ENCODE measurements at places on chromosomes 1 and 21. TPM values are rescaled to one million over a fixed set of nuclear protein-coding genes. Genes with fewer than 3 reads are reported as not detected.

The BRINP3 gene
- not detected for total RNA-seq

The TARS2 gene
- 30.6 TPM for total RNA-seq

The ATXN7L2 gene
- 4.0 TPM for total RNA-seq

The SPRR3 gene
- total RNA-seq = 1.0 TPM

The FCN3 gene
- not detected for total RNA-seq

The NDC1 gene
- total RNA-seq = 29.6 TPM

The ZNF648 gene
- not detected for total RNA-seq

The C2CD4D gene
- total RNA-seq = 0.23 TPM

The DUSP23 gene
- total RNA-seq = 40.5 TPM

The PTPN7 gene
- total RNA-seq = not detected

The TDRD5 gene
- 0.52 TPM for total RNA-seq

The WNT3A gene
- total RNA-seq = 0.09 TPM

The KCNT2 gene
- total RNA-seq = not detected

GRCh38 chr1:228979774-228980173 lies 244.5 kb downstream of the RHOU start:
- H3K4me1 ChIP-seq = no peaks in the 10 kb centered on the region
- no peak overlapping the region for H3K4me3 ChIP-seq
- H3K27me3 ChIP-seq = no peaks in the 10 kb centered on the region
- H3K36me3 ChIP-seq = no peaks in the 10 kb centered on the region

- no peak overlapping the region for H3K27ac ChIP-seq
Measured at GRCh38 chr1:22266141-22266540, 123.2 kb upstream of the WNT4 start.

- H3K27me3 ChIP-seq = no peaks in the 10 kb centered on the region
- no peak overlapping the region for H3K27ac ChIP-seq
- DNase-seq = no peak
Measured at GRCh38 chr1:112737573-112737972, 22.4 kb upstream of the PPM1J start.

- no peak for DNase-seq
- H3K27me3 ChIP-seq = no peaks in the 10 kb centered on the region
- H3K4me1 ChIP-seq = no peaks in the 10 kb centered on the region
- H3K4me3 ChIP-seq = no peak overlapping the region
- H3K36me3 ChIP-seq = no peaks in the 10 kb centered on the region
Measured at GRCh38 chr1:186904361-186904760, 75.6 kb downstream of the PLA2G4A start.

GRCh38 chr1:179230251-179230650 lies 774 bp upstream of the ABL2 start:
- H3K4me3 ChIP-seq = peak overlapping the region; percentile 81
- no peaks in the 10 kb centered on the region for H3K27me3 ChIP-seq
- no peak for DNase-seq
- H3K36me3 ChIP-seq = no peaks in the 10 kb centered on the region

- H3K4me3 ChIP-seq = no peak overlapping the region
- no peaks in the 10 kb centered on the region for H3K27me3 ChIP-seq
- no peaks in the 10 kb centered on the region for H3K36me3 ChIP-seq
- no peaks in the 10 kb centered on the region for H3K4me1 ChIP-seq
Measured at GRCh38 chr21:36542312-36543101, 62.6 kb upstream of the CLDN14 start.

GRCh38 chr1:1426496-1427105 lies 5.5 kb upstream of the ANKRD65 start:
- no peaks in the 10 kb centered on the region for H3K36me3 ChIP-seq
- no peak overlapping the region for H3K4me3 ChIP-seq
- peak overlapping the region; percentile 55 for H3K27ac ChIP-seq
- H3K27me3 ChIP-seq = no peaks in the 10 kb centered on the region
- no peak for DNase-seq

- no peaks in the 10 kb centered on the region for H3K36me3 ChIP-seq
- no peak overlapping the region for H3K27ac ChIP-seq
- DNase-seq = no peak
- no peak overlapping the region for H3K4me3 ChIP-seq
- H3K4me1 ChIP-seq = peaks cover 3% of the 10 kb centered on the region
- H3K27me3 ChIP-seq = no peaks in the 10 kb centered on the region
Measured at GRCh38 chr1:186757851-186758250, 70.9 kb upstream of the PLA2G4A start.

GRCh38 chr1:167276969-167277368 lies 56.3 kb downstream of the POU2F1 start:
- H3K36me3 ChIP-seq = no peaks in the 10 kb centered on the region
- H3K27ac ChIP-seq = no peak overlapping the region
- no peaks in the 10 kb centered on the region for H3K4me1 ChIP-seq
- H3K4me3 ChIP-seq = no peak overlapping the region
- no peak for DNase-seq

DNA sequence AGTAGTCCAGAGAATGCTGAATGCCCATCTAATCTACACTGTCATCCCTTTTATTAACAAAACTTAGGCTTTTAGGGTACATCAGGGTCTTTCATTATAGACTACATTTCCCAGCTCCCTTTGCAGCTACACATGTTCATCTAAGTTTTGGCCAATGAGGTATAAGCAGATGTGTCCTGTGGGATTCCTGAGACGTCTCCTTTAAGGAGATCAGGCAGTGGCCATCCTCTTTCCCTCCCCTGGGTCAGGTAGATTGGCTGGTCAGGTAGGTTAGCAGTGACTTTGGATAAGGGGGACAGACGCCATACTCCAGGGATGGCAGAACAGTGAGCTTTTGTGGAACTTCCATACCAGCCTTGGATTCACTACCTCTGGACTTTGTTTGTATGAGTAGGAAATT lies 188.3 kb downstream of the FGGY start:
- H3K27ac ChIP-seq = no peak overlapping the region
- H3K27me3 ChIP-seq = no peaks in the 10 kb centered on the region
- no peak for DNase-seq
- no peaks in the 10 kb centered on the region for H3K36me3 ChIP-seq

- no peak overlapping the region for H3K4me3 ChIP-seq
- H3K27me3 ChIP-seq = no peaks in the 10 kb centered on the region
- H3K36me3 ChIP-seq = no peaks in the 10 kb centered on the region
Measured at GRCh38 chr1:178871551-178872320, 859 bp upstream of the ANGPTL1 start.

DNA sequence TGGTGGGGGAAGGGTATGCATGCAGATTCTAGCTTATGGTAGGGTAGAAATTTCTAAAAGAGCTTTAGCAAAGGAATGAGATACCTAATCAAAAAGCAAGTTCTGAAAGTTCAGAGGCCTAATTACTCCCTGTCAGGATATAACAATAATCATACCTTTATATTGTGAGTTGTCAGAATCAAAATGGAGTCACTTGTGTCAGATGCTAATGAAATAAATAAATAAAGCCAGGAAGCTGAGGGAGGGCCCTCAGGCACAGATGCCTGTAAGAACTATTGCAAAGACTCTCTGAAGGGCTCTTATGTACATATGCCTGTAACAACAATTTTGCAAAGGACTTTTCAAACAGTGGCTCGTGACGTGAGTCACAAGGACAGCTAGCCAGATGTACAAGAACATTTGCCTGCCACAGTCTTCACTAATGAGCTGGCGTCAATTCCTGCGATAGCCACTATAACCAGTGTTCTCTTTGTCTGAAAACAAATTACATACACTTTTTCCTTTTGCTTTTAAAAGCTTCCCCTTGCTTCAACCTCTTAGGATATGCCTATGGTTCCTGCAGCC lies 27.4 kb upstream of the DNASE2B start:
- H3K4me1 ChIP-seq = no peaks in the 10 kb centered on the region
- no peak overlapping the region for H3K27ac ChIP-seq
- no peak for DNase-seq

DNA sequence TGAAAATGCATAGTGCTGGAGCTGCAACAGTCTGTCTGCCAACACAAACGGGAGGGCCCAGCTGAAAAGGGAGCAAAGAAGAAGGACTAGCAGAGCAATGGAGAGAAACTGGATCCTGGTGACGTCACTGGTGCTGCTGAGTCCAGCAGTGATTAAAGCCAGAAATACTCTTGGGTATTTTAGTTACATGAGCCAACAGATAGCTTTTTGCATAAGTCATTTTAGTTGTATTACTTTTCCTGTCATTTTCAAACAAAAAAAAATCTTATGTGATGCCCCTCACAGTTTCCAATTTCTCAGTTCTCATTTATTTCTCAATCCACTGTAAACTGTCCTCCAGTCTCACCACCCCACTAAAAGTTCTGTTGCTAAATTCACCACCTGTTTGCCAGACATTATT lies 38.7 kb upstream of the NEK7 start:
- H3K27me3 ChIP-seq = no peaks in the 10 kb centered on the region
- H3K4me3 ChIP-seq = no peak overlapping the region
- H3K27ac ChIP-seq = no peak overlapping the region

DNA sequence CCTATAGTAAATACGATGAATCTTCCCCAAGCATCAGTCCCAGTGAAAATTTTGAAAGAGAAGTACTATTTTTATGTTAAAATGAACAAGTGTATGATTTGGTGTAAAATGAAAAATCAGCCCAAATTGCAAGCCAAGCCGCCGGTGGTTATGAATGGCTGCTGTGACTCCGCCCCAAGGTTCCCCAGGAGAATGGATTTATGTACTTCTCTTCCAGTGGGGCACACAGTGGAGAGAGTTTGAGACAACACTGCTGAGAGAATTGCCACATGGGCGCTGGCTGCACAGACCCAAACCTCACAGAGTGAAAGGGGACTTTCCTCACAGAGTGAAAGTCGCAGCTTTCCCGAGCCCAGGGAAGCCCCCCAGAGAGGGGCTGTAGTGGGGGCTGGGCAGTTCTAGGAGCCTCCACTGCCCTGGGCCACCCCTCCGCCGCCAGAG lies 24.0 kb downstream of the CDK18 start:
- no peak overlapping the region for H3K4me3 ChIP-seq
- DNase-seq = no peak
- no peaks in the 10 kb centered on the region for H3K36me3 ChIP-seq
- no peaks in the 10 kb centered on the region for H3K27me3 ChIP-seq
- H3K27ac ChIP-seq = no peak overlapping the region

DNA sequence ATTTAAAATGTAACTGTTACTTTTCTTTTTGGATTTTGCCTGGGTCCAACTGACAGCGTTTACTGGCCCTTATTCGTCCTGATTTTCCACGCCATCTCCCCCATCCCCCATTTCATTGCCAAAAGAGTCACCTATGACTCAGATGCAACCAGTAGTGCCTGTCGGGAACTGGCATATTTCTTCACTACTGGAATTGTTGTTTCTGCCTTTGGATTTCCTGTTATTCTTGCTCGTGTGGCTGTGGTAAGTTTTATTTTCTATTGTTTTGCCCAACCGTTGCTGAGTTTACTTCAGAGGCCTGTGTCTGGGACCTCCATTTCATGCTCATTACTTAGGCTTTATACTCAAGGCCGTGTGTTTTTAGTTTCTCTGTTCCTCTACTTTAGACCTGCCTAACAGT lies 9.3 kb downstream of the LEPR start:
- H3K4me1 ChIP-seq = peaks cover 3% of the 10 kb centered on the region
- no peaks in the 10 kb centered on the region for H3K36me3 ChIP-seq
- no peak overlapping the region for H3K27ac ChIP-seq
- no peaks in the 10 kb centered on the region for H3K27me3 ChIP-seq
- no peak for DNase-seq

GRCh38 chr1:107433635-107434360 lies 293.0 kb downstream of the NTNG1 start:
- no peak overlapping the region for H3K4me3 ChIP-seq
- H3K36me3 ChIP-seq = no peaks in the 10 kb centered on the region
- H3K27ac ChIP-seq = no peak overlapping the region
- H3K4me1 ChIP-seq = no peaks in the 10 kb centered on the region

DNA sequence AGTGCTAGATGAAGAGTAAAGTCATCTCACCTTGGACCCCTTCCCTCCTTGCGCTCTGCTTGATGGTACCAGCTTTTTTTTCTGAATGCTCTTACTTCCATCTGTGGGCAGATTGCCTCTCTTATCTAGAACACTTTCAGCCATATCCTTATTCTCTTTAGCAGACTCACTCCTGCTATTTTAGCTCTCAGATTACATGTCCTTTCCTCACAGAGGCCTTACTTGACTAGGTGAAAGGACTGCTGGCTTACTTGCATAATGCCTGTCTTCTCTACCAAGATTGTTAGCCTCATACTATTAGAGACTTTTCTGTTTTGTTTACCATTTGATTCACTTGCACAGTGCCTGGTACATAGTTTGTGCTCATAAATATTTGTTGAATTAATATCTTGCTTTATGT lies 9.3 kb downstream of the IFI44 start:
- H3K4me1 ChIP-seq = no peaks in the 10 kb centered on the region
- H3K36me3 ChIP-seq = no peaks in the 10 kb centered on the region
- DNase-seq = no peak

DNA sequence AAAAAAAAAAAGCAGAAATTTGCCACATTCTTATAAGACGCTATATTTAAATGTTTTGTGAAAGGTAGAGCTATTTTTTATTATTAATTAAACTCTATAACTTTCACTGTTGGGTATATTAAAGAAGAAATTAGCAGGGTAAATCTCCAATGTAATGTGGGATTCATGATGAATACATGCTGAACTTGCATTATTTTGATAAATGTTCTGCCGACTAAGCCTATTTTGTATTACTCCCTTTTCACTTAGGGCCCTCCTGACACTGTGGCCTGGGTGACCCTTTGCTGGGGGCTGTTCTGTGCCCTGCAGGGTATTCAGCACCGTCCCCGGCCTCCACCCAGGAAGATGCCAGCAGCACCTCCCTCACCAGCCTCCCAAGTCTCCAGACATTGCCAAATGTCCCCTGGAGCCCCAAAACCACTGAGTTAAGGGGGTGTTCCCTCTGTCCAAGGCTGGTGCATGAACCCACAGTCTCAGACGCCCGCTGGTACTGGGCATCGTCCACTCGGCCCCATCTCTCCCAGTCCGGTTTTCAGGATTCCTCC lies 22.5 kb downstream of the RSPH1 start:
- DNase-seq = no peak
- H3K4me3 ChIP-seq = no peak overlapping the region
- H3K27ac ChIP-seq = peak overlapping the region; percentile 62

- no peaks in the 10 kb centered on the region for H3K4me1 ChIP-seq
- peaks cover 16% of the 10 kb centered on the region for H3K36me3 ChIP-seq
- no peak overlapping the region for H3K4me3 ChIP-seq
- DNase-seq = no peak
- H3K27ac ChIP-seq = no peak overlapping the region
- no peaks in the 10 kb centered on the region for H3K27me3 ChIP-seq
Measured at GRCh38 chr1:21839337-21840037, 27.4 kb downstream of the LDLRAD2 start.

DNA sequence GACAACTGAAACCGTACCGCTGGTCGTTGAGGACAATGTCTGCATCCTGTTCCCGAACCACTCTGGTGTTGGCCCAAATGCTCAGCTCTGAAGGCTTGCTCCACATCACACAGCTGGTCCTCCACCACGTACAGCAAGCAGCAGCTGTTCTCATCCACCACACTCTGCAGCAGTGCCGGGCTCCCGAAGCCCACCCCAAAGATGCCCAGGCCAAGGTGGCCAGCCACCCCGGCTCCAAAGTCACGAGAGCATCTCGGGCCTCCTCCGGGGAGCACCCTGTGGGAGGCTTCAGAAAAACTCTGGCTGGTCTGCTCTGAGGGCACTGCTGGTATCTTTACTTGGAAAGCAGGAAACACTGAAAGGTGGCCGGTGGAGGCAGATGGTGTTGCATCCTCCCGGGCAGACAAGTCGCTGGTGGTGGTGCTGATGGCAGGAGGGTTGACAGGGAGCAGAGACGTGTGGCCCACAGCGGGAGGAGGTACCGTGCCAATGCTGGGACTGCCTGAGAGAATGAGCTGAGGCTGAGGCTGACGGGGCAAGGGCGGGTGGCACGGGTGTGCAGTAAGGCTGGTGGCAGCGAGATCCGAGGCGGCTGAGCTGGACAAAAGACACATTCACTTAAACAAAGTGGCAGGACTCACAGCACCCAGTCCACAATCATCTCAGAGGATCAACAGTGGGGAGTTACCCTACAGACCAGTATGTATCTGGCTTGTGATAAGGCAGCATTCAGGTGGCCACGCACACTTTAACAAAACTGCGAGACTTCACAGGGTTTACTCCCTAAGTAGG lies 6.5 kb upstream of the CCDC27 start:
- no peaks in the 10 kb centered on the region for H3K36me3 ChIP-seq
- no peaks in the 10 kb centered on the region for H3K27me3 ChIP-seq
- no peak for DNase-seq
- H3K4me1 ChIP-seq = no peaks in the 10 kb centered on the region
- no peak overlapping the region for H3K4me3 ChIP-seq

Measured in Caco-2 (cell line).